ENCODE measurements at places on chromosomes 11 and 22.

GRCh38 chr11:76683161-76684095 is 12.9 kb upstream of the LRRC32 start:
- no peak overlapping the region for H3K27ac ChIP-seq
- DNase-seq = no peak
- H3K4me1 ChIP-seq = peaks cover 5% of the 10 kb centered on the region
- H3K4me3 ChIP-seq = no peak overlapping the region
- H3K36me3 ChIP-seq = no peaks in the 10 kb centered on the region

DNA sequence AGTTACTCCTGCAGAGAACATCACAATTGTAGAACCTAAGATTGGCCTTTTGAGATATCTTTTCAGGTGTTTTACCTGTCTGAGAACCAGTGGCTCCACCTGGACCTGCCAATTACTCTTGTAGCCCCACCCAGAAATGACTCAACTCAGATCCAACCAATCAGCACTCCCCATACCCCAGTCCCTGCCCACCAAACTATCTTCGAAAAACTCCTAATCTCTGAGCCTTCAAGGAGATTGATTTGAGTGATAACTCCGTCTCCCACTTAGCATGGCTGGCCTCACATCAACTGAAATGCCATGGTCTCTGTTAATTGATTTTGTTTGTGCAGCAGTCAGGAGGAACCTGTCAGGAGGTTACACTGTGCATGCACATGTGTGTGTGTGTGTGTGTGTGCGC is 103.6 kb downstream of the MTNR1B start:
- H3K27me3 ChIP-seq = peaks cover 1% of the 10 kb centered on the region
- H3K4me1 ChIP-seq = peaks cover 6% of the 10 kb centered on the region
- H3K27ac ChIP-seq = no peak overlapping the region
- DNase-seq = no peak
- H3K36me3 ChIP-seq = no peaks in the 10 kb centered on the region
- no peak overlapping the region for H3K4me3 ChIP-seq

- H3K4me1 ChIP-seq = peaks cover 17% of the 10 kb centered on the region
- no peak for DNase-seq
- H3K27me3 ChIP-seq = no peaks in the 10 kb centered on the region
- H3K36me3 ChIP-seq = peaks cover 4% of the 10 kb centered on the region
Measured at GRCh38 chr11:63212742-63213141, 30.7 kb downstream of the SLC22A25 start.

GRCh38 chr22:20090730-20091240 is 10.7 kb downstream of the DGCR8 start:
- peaks cover 72% of the 10 kb centered on the region for H3K36me3 ChIP-seq
- no peaks in the 10 kb centered on the region for H3K4me1 ChIP-seq
- DNase-seq = no peak
- H3K27ac ChIP-seq = no peak overlapping the region
- H3K4me3 ChIP-seq = no peak overlapping the region
- H3K27me3 ChIP-seq = no peaks in the 10 kb centered on the region

DNA sequence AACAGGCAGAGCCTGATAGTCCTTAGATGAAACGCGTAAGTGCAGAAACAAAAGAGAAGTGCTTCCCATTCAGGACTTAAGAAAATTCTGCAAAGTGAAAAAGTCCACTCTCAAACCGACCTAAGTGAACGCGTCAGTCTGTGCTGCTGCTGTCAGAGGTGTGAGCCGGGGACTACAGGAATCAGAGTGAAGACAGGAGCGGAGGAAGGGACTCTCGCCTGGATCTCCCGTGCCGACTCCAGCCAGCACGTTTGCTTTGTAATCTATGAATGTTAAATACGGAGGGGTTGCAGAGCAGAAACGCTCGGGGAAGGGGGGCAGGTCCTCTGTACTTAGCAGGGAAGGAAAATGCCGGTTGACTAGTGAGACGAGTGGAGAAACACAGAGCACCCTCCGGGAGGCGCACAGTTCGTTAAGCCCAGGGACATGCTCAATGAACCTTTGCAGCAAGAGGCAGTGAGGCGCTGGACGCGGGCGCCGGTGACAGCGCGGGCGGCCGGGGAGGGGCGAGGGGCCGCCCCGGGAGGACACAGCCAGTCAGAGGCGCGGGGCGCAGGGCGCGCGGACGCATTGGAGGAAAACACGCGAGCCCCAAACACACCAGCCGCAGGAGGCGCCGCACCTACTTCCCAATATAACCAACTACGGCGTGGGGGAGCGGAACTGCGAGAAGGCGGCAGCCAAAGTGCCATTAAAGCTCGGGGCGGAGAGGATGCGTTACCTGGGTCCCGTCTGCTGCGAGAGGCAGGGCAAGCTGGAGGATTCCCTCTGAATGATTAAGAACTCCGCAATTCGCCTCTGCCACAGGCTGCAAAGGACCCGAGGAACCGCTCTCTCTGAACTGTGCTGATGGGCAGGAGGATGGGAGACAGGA is at the start of gene CNTN5:
CNTN5 (plus strand) TSS at position 598 of the 874 bp plus-strand sequence.
- H3K27me3 ChIP-seq = peaks cover 32% of the 10 kb centered on the region
- H3K4me1 ChIP-seq = peaks cover 23% of the 10 kb centered on the region
- peak; percentile 46 for DNase-seq
- H3K4me3 ChIP-seq = peak within 1 kb of the TSS; percentile 94
- peak within 1 kb of the TSS; percentile 78 for H3K27ac ChIP-seq

GRCh38 chr22:39481054-39481453 is 21.0 kb upstream of the MIEF1 start:
- no peak for DNase-seq
- no peak overlapping the region for H3K27ac ChIP-seq
- H3K27me3 ChIP-seq = no peaks in the 10 kb centered on the region
- no peaks in the 10 kb centered on the region for H3K4me1 ChIP-seq
- H3K4me3 ChIP-seq = no peak overlapping the region

DNA sequence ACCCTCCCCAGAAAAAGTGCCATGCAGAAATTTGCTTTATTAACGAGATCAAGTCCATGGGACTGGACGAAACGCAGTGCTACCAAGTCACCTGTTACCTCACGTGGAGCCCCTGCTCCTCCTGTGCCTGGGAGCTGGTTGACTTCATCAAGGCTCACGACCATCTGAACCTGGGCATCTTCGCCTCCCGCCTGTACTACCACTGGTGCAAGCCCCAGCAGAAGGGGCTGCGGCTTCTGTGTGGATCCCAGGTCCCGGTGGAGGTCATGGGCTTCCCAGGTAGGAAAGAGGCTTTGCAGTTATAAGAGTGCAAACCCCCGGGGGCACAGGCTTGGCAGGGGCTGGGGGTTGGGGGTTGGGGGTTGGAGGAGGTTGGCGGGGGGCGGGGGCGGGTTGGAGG is 4.2 kb downstream of the APOBEC3H start:
- DNase-seq = no peak
- H3K36me3 ChIP-seq = no peaks in the 10 kb centered on the region

DNA sequence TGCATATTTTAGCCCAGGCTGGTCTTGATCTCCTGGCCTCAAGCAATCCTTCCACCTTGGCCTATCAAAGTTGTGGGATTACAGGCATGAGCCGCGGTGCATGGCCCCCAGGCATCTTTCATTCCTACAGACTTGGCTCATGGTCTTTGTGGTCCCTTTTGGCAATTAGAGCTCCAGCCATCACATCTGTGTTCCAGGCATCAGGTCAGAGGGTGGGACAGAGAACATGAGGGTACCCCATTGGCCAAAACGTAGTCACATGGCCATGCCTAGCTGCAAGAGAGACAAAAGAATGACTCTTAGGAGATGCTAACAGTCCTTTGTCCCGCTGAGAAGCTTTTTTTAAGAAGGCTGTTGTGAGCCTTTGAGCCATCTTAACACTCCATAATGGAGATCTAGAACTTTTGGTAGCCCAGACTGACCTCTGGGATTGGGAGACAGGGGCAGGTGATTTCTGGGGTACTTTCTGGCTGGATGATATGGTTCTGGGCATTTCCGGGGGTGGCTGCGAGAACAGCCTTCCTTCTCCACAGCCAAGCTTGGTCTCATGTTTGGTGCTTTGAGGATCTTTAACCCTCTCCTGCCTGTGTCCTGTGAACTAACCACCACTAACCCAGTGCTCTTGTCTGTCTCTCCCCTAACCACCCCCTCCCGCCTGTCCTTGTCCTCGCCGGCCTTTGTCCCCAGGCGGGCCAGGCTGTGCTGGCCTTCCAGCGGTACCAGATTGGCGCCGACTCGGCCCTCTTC is 18.4 kb upstream of the TAB1 start:
- no peak overlapping the region for H3K27ac ChIP-seq
- no peaks in the 10 kb centered on the region for H3K27me3 ChIP-seq
- DNase-seq = no peak
- H3K4me1 ChIP-seq = no peaks in the 10 kb centered on the region
- H3K36me3 ChIP-seq = peaks cover 12% of the 10 kb centered on the region

DNA sequence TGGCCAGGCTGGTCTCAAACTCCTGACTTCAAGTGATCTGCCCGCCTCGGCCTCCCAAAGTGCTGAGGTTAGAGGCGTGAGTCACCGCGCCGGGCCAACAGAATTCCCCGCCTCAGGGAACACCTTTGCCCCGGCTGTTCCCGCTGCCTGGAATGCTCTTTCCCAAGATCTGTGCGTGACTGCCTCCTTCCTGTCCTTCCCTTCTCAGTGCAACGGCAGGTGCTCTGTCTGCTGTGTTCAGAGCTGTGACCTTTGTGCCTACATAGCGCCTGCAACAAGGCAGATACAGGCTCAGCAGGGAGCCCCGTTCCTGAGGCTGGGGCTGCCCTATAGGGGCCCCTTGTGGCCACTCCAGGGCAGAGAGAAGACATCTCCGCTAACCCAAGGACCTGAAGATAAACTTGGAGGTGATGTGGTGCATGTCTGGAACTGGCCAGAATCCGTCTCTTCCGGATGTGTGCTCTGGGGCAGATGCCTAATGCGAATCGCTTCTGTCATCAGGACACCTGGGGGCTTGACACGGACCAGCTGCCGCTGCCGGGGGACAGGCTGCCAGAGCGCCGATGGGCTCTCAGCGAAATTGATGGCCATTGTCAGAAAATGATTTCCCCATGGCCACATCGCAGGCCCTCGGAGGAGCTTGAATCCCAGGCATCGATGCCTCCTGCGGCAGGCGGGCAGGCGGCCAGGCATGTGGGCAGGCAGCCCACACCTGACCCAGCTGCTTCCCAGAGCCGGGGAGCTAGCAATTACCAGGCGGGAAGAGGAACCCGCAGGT is 43.5 kb upstream of the TCF20 start:
- no peak overlapping the region for H3K27ac ChIP-seq
- H3K4me1 ChIP-seq = peaks cover 52% of the 10 kb centered on the region
- no peak for DNase-seq
- H3K4me3 ChIP-seq = no peak overlapping the region

- no peaks in the 10 kb centered on the region for H3K36me3 ChIP-seq
- H3K4me3 ChIP-seq = no peak overlapping the region
- H3K27me3 ChIP-seq = no peaks in the 10 kb centered on the region
- peaks cover 37% of the 10 kb centered on the region for H3K4me1 ChIP-seq
Measured at GRCh38 chr11:37449146-37449545, 851.1 kb upstream of the RAG2 start.

DNA sequence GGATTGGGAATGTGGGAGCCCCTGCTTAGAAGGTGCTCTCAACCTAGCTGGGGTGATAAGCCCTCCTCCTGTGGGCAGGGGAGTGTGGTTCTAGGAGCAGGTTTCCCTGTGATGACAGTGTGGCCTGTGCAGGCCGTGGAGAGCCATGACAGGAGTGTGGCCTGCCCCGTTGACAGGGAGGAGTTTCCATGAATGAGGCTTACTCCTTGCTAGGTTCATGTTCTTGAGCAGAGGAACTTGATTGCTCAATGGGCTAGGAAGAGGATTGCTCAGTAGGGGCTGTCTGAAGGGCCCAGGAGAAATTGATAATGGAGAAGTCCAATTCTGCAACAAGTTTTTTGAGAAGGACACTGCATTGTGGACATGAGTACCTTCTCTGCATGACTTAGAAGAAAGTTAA is 92.0 kb downstream of the PPP6R3 start:
- no peak for DNase-seq
- no peak overlapping the region for H3K27ac ChIP-seq
- peaks cover 25% of the 10 kb centered on the region for H3K4me1 ChIP-seq
- H3K27me3 ChIP-seq = no peaks in the 10 kb centered on the region
- no peak overlapping the region for H3K4me3 ChIP-seq

- no peak overlapping the region for H3K27ac ChIP-seq
- peaks cover 19% of the 10 kb centered on the region for H3K4me1 ChIP-seq
- no peaks in the 10 kb centered on the region for H3K36me3 ChIP-seq
- DNase-seq = no peak
- no peak overlapping the region for H3K4me3 ChIP-seq
Measured at GRCh38 chr11:34630544-34630943, 9.7 kb downstream of the EHF start.

- H3K36me3 ChIP-seq = no peaks in the 10 kb centered on the region
- no peak for DNase-seq
- H3K4me1 ChIP-seq = peaks cover 11% of the 10 kb centered on the region
- peak overlapping the region; percentile 54 for H3K27ac ChIP-seq
- H3K4me3 ChIP-seq = no peak overlapping the region
- H3K27me3 ChIP-seq = peaks cover 17% of the 10 kb centered on the region
Measured at GRCh38 chr22:31155422-31155821, 4.6 kb upstream of the RNF185 start.

- H3K27ac ChIP-seq = no peak overlapping the region
- DNase-seq = no peak
- H3K27me3 ChIP-seq = peaks cover 51% of the 10 kb centered on the region
- H3K36me3 ChIP-seq = no peaks in the 10 kb centered on the region
Measured at GRCh38 chr11:124900464-124900863, 2.8 kb upstream of the ROBO4 start.

DNA sequence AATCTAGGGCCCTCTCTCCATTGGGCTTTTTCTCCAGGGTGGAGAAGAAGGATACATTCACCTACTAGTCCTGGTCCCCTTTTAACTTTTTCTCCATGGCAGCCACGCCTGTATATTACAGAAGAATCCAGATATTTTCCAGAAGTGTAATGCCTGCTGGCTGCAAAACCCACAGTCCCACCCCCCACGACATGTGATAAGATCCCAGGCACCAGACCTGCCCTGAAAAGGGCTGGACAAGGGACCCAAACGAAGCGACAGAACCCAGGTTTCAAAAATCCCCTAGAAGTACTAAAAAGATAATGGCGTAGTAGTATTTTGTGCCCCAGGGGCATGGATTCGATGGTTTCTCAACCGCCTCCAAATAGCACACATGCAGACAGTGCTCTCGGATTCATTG is 2.8 kb downstream of the WT1 start:
- peaks cover 15% of the 10 kb centered on the region for H3K36me3 ChIP-seq
- H3K27me3 ChIP-seq = peaks cover 89% of the 10 kb centered on the region
- H3K4me3 ChIP-seq = peak overlapping the region; percentile 96

GRCh38 chr11:2898366-2899079 is 12.9 kb upstream of the CDKN1C start:
- peaks cover 8% of the 10 kb centered on the region for H3K4me1 ChIP-seq
- no peak overlapping the region for H3K27ac ChIP-seq
- no peak for DNase-seq
- H3K27me3 ChIP-seq = no peaks in the 10 kb centered on the region
- H3K36me3 ChIP-seq = no peaks in the 10 kb centered on the region
- H3K4me3 ChIP-seq = no peak overlapping the region

All from mesothelial cell of epicardium (in vitro differentiated cells).